ENCODE measurements at places on chromosomes 12 and 14. TPM values are rescaled to one million over a fixed set of nuclear protein-coding genes. Genes with fewer than 3 reads are reported as not detected.

The AQP2 gene
- total RNA-seq: not detected

The FOS gene
- total RNA-seq: 25.3 TPM

- H3K36me3 ChIP-seq: no peaks in the 10 kb centered on the region
- H3K4me3 ChIP-seq: no peak overlapping the region
- H3K4me1 ChIP-seq: no peaks in the 10 kb centered on the region
- no peak for DNase-seq
- peaks cover 7% of the 10 kb centered on the region for H3K27me3 ChIP-seq
These were observed 77.4 kb downstream of the ST8SIA1 start for GRCh38 chr12:22257100-22257499.

DNA sequence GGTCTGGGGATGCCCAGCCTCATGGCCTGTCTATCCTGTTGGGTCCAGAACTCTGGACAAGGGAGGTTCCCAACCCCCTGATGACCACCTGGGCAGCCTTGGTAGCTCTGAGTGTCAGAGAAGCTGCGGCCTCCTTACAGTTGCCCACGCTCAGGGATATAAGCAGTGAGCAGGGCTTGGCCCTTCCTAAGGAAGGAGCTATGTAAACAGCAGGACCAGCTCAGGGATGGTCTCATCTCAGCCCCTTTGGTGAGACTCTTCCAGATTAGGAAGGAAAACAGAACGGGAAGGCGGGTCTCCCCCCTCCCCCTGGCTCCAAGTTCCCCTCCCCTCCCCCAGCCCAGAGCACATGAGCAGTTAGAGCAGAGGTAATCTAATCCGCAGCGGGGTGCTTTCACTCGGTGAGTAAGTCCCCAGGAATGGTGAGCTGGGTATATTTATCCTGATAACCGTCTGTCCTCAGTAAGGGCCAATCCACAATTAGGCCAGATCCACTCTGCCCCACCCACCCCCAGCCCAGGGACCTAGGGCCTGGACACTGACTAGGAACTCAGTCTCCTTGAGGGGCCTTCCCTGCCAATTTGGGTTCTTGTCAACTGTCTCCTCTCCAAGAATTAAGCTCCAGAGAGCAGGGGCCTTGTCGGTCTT, 29.5 kb upstream of the RPLP0 start:
- no peaks in the 10 kb centered on the region for H3K27me3 ChIP-seq
- DNase-seq: no peak
- no peaks in the 10 kb centered on the region for H3K36me3 ChIP-seq
- peak overlapping the region; percentile 90 for H3K4me3 ChIP-seq

DNA sequence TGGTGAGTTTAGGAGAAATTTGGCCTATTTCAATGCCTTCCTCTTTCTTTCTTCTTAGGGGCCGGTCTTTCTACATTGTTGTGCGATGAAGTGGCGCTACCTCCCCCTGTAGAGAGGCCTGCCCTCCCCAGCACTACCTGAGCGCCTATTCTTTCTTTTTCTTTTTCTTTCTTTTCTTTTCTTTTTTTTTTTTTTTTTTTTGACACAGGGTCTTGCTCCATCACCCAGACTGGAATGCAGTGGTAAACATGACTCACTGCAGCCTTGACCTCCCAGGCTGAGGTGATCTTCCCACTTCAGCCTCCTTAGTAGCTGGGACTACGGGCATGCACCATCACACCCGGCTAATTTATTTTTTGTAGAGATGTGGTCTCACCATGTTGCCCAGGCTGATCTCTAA, 136.1 kb upstream of the MAX start:
- peaks cover 2% of the 10 kb centered on the region for H3K4me1 ChIP-seq
- H3K36me3 ChIP-seq: no peaks in the 10 kb centered on the region
- H3K27me3 ChIP-seq: peaks cover 2% of the 10 kb centered on the region
- H3K4me3 ChIP-seq: no peak overlapping the region
- DNase-seq: no peak

The RAD51AP1 gene
- total RNA-seq: 34.4 TPM

DNA sequence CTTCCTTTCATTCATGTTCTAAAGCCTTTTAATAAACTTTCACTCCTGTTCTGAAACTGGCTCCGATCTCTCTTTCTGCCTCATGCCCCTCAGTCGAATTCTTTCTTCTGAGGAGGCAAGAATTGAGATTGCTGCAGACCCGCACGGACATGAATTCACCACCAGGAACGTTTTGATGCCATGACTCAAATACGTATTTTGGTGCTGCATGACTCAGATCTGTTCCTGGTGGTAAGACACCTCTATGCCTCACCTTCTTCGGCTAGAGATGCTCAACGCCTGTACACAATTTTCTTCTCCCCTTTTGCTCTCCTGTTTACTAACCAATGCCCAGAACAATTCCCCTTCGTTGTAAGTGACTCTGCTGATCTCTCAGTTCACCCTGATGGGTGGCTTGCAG, 52.0 kb upstream of the RIMBP2 start:
- no peak overlapping the region for H3K27ac ChIP-seq
- no peaks in the 10 kb centered on the region for H3K4me1 ChIP-seq
- peaks cover 8% of the 10 kb centered on the region for H3K27me3 ChIP-seq
- H3K36me3 ChIP-seq: no peaks in the 10 kb centered on the region

The KCNC2 gene
- total RNA-seq: not detected

GRCh38 chr14:33922125-33922524, 28.7 kb downstream of the EGLN3 start:
- no peaks in the 10 kb centered on the region for H3K36me3 ChIP-seq
- H3K27ac ChIP-seq: no peak overlapping the region
- no peaks in the 10 kb centered on the region for H3K4me1 ChIP-seq
- H3K27me3 ChIP-seq: no peaks in the 10 kb centered on the region

GRCh38 chr14:34423445-34423844, 38.6 kb downstream of the SPTSSA start:
- no peak overlapping the region for H3K27ac ChIP-seq
- no peak for DNase-seq
- H3K4me3 ChIP-seq: no peak overlapping the region
- no peaks in the 10 kb centered on the region for H3K36me3 ChIP-seq
- no peaks in the 10 kb centered on the region for H3K4me1 ChIP-seq

DNA sequence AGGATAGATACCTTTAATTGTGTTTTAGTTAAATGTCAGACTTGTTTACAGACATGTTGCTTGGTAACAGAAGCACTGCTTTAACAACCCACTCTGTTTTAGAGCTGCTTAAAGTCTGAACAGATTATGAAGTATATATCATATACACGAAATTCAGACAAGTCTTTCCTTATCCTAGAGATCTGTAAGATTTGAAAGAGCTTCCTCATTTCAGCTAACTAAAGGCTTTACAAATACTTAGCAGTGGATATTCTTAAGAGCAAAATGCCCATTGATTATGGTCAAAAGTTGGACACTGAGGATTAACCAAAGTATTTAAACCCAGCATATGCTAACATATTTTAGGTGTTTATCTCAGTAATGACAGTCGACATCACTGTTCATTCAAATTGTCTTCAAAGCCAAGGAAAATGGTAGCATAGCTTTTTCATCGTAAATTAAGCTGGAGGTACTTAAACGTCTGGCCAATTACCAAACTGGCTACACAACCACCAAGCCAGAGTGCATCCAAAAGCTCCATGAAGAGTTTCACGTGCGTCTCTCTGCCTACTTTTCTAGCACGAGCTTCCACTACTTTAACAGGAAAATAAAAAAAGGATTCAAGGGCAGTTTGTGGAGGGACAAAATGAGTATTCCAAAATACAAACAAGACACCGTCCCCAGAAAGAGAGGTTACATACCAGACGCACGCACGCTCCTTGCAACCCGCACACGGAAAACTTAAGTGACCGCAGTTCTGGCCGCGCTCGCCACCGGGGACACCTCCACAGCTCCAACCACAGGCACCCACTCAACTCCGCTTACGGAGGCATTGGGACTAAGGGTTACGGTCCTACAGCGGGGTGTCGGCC, 565 bp downstream of the CEP83 start:
- peaks cover 6% of the 10 kb centered on the region for H3K27me3 ChIP-seq
- peak overlapping the region; percentile 97 for H3K4me3 ChIP-seq
- no peak for DNase-seq
- peak overlapping the region; percentile 88 for H3K27ac ChIP-seq
- peaks cover 4% of the 10 kb centered on the region for H3K36me3 ChIP-seq
- H3K4me1 ChIP-seq: peaks cover 25% of the 10 kb centered on the region

- H3K4me1 ChIP-seq: peaks cover 23% of the 10 kb centered on the region
- no peaks in the 10 kb centered on the region for H3K27me3 ChIP-seq
- H3K36me3 ChIP-seq: no peaks in the 10 kb centered on the region
- peak; percentile 42 for DNase-seq
- H3K4me3 ChIP-seq: no peak overlapping the region
- no peak overlapping the region for H3K27ac ChIP-seq
These were observed 42.6 kb downstream of the CCDC92 start for GRCh38 chr12:123929946-123930583.

- peaks cover 14% of the 10 kb centered on the region for H3K4me1 ChIP-seq
- H3K4me3 ChIP-seq: no peak overlapping the region
- no peak overlapping the region for H3K27ac ChIP-seq
- H3K36me3 ChIP-seq: no peaks in the 10 kb centered on the region
These were observed 3.3 kb downstream of the ALDH6A1 start for GRCh38 chr14:74080820-74081460.

DNA sequence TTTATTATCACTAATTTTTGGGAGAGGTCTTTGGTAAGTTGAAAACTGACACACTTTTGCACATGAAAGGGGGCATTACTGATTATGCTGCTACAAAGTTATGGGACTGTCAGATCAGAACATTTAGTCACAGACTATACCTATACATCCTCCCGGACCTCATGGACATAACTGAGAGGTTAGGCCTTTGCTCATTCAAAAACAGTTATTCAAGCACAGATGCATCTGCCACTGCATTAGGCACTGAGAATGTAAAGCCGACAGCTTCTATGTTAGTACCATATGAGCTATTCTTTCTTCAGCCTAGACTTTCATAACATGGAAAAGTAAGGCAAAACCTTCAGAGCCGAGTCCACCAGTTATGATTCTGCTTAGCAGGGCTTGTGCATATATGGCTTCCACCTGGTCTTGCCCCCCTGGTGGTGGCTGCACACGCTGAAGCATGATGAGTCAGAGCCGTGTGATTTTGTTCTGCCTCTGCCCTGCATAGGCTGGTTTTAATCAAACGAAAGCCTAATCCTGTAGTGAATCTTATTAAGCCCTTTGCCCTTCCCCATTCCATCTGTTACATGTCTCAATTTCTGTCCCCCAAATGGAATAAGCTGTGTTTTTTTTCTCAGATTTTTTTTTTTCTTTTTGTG, 21.8 kb upstream of the RNU6-8 start:
- H3K36me3 ChIP-seq: no peaks in the 10 kb centered on the region
- H3K4me1 ChIP-seq: no peaks in the 10 kb centered on the region
- H3K27me3 ChIP-seq: peaks cover 33% of the 10 kb centered on the region
- H3K27ac ChIP-seq: no peak overlapping the region
- no peak overlapping the region for H3K4me3 ChIP-seq

The CIDEB gene
- total RNA-seq: 20.2 TPM
